ENCODE measurements at places on chromosomes 3 and 15.

DNA sequence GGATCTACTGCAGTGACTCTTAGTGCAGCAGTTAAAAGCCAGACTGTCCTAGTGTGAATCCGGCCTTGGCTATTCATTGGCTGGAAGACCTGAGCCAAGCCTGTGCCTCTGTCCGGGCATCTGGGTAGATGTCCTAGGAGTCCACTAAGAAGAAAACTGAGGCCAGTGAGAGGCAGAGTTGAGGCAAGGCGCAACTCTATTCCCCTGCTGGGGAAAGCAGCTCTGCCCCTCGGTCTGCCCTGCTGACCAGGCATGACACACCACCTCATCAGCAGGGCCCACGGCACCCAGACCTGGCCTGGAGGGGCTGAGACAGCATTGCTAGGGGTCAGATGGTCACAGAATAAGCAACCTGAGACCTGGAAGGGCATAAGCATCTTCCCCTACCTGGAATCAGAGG is 46.7 kb upstream of the ABHD2 start:
- DNase-seq = no peak

DNA sequence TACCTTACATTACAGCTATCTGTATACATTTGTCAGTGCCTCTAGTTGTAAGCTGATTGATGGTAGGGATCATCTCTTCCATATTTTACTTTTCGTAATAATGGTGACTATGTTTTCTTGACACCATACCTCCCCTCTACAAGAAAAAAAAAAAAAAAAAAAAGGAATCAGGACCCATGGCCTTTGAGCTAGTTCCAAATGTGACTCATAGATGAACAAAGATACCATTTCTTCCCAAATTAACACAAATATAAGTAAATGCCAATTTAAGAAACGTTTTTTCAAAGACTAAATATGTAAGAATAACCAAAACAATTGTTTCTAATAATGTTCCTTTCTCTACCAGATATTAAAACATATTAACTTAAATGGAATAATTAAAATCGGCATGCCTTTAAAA is 23.1 kb downstream of the UBE3A start:
- DNase-seq = no peak

GRCh38 chr3:179853176-179853575 is 183.6 kb downstream of the PEX5L start:
- no peak for DNase-seq

DNA sequence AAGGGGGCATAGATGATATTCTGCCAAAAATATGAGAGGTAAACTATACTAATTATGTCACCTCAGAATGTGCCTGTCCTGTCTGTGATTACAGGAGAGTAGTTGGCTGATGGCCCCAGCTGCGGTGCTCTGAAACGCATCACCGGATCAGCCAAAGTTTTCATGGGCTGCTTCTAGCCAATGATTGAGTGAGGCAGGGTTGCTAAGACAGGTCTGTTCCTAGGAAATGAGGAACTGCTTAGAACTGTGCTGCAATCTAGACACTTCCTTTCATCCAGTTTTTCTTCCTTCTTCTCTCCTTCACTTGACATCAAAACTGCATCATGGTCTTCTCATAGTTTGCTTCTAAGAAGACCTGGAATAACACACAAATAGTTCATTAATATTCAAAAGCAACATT is 124.0 kb downstream of the KCNH8 start:
- no peak for DNase-seq

GRCh38 chr3:156519758-156520162 is 35.2 kb downstream of the SSR3 start:
- no peak for DNase-seq

DNA sequence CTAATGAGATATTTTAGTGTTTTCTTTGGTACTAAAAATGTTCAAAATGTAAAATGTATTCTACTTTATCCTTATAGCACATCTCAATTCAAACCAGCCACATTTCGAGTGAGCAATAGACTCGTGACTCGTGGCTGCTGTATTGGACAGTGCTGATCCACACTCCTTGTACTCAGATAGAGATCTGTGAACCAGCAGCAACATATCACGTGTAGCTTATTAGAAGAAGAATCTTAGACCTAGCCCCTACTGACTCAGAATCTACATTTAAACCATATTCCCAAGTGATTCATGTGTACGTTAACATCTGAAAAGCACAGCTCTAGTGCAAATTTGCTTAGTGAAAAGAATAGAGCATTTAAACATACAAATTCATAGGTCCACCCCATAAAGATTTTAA is 130.9 kb downstream of the IL1RAP start:
- DNase-seq = no peak

- no peak for DNase-seq
Measured at GRCh38 chr3:126464093-126464492, 11.6 kb downstream of the ZXDC start.

DNA sequence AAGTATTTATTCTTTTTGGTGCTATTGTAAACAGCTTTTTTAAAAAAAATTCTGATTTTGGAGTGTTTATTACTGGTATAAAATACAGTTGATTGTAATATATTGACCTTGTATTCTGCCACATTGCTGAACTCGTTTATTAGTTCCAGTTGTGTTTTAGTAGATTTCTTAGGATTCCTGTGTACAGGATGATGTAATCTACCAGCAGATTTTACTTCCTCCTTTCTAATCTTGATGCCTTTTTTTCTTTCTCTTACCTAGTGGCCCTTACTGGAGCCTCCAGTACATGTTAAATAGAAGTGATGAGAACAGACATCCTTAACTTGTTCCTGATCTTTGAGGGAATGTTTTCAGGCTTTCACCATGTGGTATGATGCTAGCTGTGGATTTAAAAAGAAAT is 70.4 kb upstream of the KY start:
- no peak for DNase-seq

GRCh38 chr3:184381261-184382224 is 1.7 kb downstream of the CHRD start:
- no peak for DNase-seq

- no peak for DNase-seq
Measured at GRCh38 chr15:26804063-26804804, 31.4 kb upstream of the GABRB3 start.
